ENCODE measurements at places on chromosomes 12 and 14.
A peak's percentile ranks its signal among the peaks of the same experiment; 100 is the strongest.

DNA sequence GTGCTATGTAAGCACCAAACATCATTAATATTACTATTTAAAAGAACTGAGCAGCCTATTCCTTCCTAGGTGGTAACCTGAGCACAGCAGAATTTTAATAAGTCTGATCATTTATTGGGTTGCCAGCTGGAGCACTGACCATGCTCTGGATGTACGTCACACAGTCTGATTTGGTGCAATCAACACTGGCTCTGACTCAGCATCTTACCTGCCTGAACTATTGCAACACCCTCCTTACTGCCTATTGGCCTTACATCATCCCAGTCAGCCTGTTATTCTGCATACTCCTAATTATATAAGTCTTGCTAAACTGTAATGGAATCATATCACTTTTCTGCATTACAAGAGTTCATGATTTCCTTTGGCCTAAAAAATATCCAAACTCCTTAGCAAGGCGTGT, 149.7 kb downstream of the PTPRO start:
- no peak for DNase-seq

GRCh38 chr12:116934908-116935705, 24.4 kb downstream of the FBXW8 start:
- DNase-seq: no peak

GRCh38 chr14:21070083-21070609, at the start of gene ARHGEF40:
Gene ARHGEF40 (plus strand): TSS chr14:21070304. CDS start chr14:21070397, 93 bp downstream.
- no peak for DNase-seq

GRCh38 chr12:47852096-47852571, 32.4 kb upstream of the HDAC7 start:
- no peak for DNase-seq

DNA sequence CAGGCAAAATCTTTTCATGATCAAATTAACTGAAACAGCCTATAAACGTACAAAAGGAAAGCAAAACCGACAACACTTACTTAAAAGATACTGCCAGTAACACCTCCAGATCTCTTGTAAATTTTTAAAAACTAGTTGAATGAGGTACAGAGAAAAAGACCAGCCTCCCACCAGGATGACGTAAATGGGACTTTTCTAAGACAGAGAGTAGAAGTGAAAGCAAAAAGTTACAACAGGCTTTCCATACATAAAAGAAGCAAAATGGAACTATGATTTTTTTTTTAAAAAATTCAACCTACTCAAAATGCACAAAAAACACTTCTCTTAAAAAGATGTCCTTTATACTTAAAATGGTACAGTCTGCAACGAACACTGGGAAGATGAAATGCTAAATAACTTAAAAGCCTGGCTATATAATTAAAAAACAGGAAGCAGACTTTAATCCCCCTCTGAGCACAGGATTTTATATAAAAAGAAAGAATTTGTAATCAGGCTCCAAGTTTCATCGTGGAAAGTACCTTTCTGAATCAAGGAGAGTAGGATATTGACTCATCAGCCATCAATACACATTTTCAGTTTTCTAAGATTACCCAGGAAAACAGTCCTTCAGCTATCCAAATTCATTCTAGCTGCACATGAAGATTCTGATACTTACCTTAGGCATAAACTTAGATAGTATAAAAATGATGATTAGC, 14.2 kb upstream of the MYO1A start:
- DNase-seq: peak; percentile 25

Data from stimulated activated CD4-positive, alpha-beta T cell treated with anti-CD3 and anti-CD28 coated beads, Interleukin-4, amount 100 ng/mL, for 1 hour (primary cell).